ENCODE measurements at places on chromosomes 11 and 22. TPM values are rescaled to one million over a fixed set of nuclear protein-coding genes. Genes with fewer than 3 reads are reported as not detected.

The POU2AF3 gene
- total RNA-seq = not detected

The GAL3ST1 gene
- not detected for total RNA-seq

DNA sequence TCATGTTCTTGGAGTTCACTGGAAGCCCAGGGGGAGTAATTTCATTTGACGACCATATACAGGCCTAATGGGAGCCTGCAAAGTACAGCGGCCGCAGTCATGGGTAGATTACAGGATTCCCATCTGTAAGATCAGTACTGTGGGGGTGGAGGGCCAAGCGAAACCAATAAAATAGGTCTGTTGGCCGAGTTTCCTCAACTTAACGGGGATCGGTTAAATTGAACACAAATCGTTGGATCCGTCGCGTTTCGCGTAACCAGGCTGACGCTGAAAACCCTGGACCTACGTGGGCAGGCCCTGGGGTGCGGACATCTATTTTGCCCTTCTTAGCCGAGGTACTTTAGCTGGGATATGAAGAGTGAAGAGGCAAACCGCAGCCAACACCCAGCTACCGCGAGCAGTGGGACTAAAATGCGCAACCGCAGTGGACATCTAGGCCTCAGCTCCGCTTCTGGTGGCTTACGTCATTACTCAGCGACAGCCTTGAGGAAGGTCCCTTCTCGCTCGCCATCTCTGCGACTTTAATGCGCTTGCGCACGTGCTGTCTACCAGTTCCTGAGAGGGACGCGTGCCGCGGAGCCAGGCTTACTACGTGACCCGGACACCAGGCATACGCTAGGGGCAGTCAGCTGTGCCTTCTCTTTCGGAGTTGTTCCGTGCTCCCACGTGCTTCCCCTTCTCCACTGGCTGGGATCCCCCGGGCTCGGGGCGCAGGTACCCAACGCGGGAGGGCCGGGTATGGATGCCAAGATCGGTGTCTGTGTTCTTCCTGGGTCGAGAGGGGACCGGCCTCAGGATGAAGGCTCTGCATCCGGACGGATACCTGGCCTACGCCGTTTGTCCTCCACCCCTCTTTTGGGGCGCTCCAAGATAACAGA, at the start of gene NAT10:
TSS of gene NAT10 (plus strand) at position 551 of the 878 bp plus-strand sequence. CDS start 2,597 bp downstream, outside the sequence.
- H3K27me3 ChIP-seq = no peaks in the 10 kb centered on the region
- peaks cover 51% of the 10 kb centered on the region for H3K4me1 ChIP-seq
- peaks cover 29% of the 10 kb centered on the region for H3K36me3 ChIP-seq
- peak within 1 kb of the TSS; percentile 99 for H3K27ac ChIP-seq
- peak; percentile 98 for DNase-seq
- H3K4me3 ChIP-seq = peak within 1 kb of the TSS; percentile 87

GRCh38 chr11:9060700-9061111, 30.7 kb downstream of the SCUBE2 start:
- no peaks in the 10 kb centered on the region for H3K36me3 ChIP-seq
- peaks cover 14% of the 10 kb centered on the region for H3K4me1 ChIP-seq
- no peak overlapping the region for H3K4me3 ChIP-seq
- H3K27me3 ChIP-seq = peaks cover 7% of the 10 kb centered on the region
- peak; percentile 55 for DNase-seq

The PATE4 gene
- not detected for total RNA-seq

DNA sequence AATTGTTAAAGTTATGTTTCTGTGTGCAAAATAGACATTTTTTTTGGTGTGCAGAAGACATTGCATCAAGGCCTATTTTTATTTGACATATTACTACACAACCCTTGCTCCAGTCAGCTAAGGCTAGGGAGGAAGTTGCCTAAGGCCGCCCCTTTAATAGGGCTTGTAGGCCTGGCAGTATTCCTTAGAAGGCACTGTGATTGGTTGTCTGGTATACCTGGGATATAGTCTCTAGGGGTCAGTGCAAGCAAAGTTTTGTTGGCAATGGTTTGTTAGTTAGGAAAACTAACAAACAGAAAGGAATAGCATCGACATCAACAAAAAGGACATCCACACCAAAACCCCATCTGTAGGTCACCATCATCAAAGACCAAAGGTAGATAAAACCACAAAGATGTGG, 16.9 kb downstream of the CCDC15 start:
- H3K36me3 ChIP-seq = no peaks in the 10 kb centered on the region
- DNase-seq = no peak
- H3K4me3 ChIP-seq = no peak overlapping the region
- H3K4me1 ChIP-seq = no peaks in the 10 kb centered on the region
- H3K27ac ChIP-seq = no peak overlapping the region
- H3K27me3 ChIP-seq = no peaks in the 10 kb centered on the region

DNA sequence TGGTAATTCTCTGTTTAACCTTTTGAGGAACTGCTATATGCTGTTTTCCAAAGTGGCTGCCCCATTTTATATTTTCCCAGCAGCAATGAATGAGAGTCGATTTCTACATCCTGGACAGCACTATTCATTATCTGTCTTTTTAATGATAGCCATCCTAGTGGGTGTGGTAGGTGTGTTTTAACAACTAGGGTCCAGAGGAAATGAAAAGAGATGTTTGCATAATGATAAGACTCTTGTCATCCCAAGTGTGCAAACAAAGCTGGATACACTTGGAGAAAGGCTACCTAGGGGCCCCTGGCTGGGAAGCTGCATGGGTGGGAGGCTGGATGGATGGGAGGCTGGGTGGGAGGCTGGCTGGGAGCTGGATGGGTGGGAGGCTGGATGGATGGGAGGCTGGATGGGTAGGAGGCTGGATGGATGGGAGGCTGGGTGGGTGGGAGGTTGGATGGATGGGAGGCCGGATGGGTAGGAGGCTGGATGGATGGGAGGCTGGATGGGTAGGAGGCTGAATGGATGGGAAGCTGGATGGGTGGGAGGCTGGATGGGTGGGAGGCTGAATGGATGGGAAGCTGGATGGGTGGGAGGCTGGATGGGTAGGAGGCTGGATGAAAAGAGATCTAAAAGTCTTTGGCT, 158.0 kb downstream of the DSCAML1 start:
- DNase-seq = no peak
- no peaks in the 10 kb centered on the region for H3K4me1 ChIP-seq
- no peak overlapping the region for H3K4me3 ChIP-seq
- no peak overlapping the region for H3K27ac ChIP-seq
- peaks cover 2% of the 10 kb centered on the region for H3K27me3 ChIP-seq
- no peaks in the 10 kb centered on the region for H3K36me3 ChIP-seq

The MFRP gene
- not detected for total RNA-seq

GRCh38 chr11:4511282-4512245, 29.1 kb downstream of the OR52K1 start:
- no peaks in the 10 kb centered on the region for H3K36me3 ChIP-seq
- H3K4me1 ChIP-seq = no peaks in the 10 kb centered on the region
- no peak for DNase-seq
- peaks cover 13% of the 10 kb centered on the region for H3K27me3 ChIP-seq

- H3K36me3 ChIP-seq = peaks cover 24% of the 10 kb centered on the region
- no peak for DNase-seq
- peaks cover 8% of the 10 kb centered on the region for H3K27me3 ChIP-seq
- peaks cover 21% of the 10 kb centered on the region for H3K4me1 ChIP-seq
- peak overlapping the region; percentile 84 for H3K4me3 ChIP-seq
These were observed 1.6 kb downstream of the CAPN1 start for GRCh38 chr11:65183201-65183891.

DNA sequence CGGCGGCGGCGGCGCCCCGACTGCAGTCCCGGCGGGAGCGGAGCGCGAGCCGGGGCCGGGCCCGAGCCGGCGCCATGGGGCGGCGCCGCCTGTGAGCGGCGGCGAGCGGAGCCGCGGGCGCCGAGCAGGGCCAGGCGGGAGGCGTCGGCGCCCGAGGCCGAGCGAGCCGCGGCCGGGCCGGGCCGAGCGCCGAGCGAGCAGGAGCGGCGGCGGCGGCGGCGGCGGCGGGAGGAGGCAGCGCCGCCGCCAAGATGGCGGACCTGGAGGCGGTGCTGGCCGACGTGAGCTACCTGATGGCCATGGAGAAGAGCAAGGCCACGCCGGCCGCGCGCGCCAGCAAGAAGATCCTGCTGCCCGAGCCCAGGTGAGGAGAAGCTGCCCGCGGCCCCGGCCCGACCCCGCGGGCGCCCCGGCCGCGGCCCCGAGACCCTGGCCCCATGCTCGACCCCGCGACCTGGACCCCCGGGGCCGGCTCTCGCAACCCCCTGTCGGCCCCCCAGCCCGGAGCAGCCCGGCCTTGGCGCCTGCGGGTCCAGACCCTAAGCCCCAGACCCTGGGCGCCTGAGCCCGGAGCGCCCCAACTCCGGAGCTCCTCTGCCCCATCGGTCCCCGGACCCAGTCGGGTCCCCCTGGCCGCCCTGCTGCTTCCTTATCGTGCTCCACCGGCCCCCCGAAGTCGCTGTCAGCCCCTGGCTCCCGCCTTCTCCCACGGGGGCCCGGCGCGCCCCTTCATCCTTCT, at the start of gene GRK2:
TSS of gene GRK2 (plus strand) at position 25 of the 739 bp plus-strand sequence. CDS start at position 252, 227 bp downstream.
- peak; percentile 41 for DNase-seq
- H3K27me3 ChIP-seq = no peaks in the 10 kb centered on the region
- peaks cover 66% of the 10 kb centered on the region for H3K4me1 ChIP-seq
- H3K36me3 ChIP-seq = peaks cover 46% of the 10 kb centered on the region
- peak within 1 kb of the TSS; percentile 93 for H3K27ac ChIP-seq
- H3K4me3 ChIP-seq = peak within 1 kb of the TSS; percentile 95

The C2CD2L gene
- total RNA-seq = 30.0 TPM

GRCh38 chr11:19604679-19605375, 107.8 kb upstream of the NAV2 start:
- H3K27ac ChIP-seq = no peak overlapping the region
- no peaks in the 10 kb centered on the region for H3K4me1 ChIP-seq
- no peaks in the 10 kb centered on the region for H3K36me3 ChIP-seq
- no peak overlapping the region for H3K4me3 ChIP-seq
- DNase-seq = no peak
- no peaks in the 10 kb centered on the region for H3K27me3 ChIP-seq

The IL17REL gene
- not detected for total RNA-seq

The PRR33 gene
- 0.05 TPM for total RNA-seq

GRCh38 chr22:27226666-27227065, 569.3 kb downstream of the MIAT start:
- no peak overlapping the region for H3K4me3 ChIP-seq
- no peak overlapping the region for H3K27ac ChIP-seq
- no peaks in the 10 kb centered on the region for H3K36me3 ChIP-seq
- DNase-seq = no peak
- peaks cover 2% of the 10 kb centered on the region for H3K27me3 ChIP-seq

The KREMEN1 gene
- not detected for total RNA-seq

DNA sequence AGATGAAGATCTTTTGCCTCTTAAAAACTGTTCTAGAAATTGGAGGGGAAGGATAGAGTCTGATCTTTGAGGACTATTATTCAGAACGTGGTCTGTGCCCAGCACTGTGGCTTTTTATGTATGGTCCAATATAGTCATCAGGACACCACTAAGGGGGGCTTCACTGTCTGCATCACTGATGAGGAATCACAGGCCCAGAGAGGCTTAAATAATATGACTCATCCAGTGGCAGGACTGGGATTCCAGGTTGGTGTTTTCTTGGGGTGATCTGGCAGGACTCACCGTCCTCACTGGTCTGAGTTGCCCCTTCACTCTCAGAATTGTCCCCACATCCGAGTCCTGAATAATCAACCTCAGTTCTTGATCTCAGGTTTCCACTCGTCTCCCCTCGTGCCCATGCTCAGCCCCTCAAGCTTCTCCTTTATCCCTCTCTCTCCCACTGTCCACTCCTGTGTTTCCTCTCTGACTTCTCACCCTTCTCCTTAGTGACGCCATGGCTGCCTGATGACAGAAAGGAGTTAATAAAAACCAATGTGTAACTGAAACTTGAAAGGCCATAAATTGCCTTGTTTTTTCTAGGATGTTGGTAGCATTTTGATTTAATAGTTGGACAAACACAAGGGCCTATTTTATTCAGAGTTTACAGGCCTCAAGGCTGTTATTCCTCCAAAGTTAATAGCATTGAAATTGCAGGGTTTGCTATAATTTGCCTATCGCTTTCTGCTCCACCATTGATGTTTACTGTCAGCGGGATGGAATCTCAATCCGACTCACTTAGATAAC, 95.7 kb upstream of the NNMT start:
- no peaks in the 10 kb centered on the region for H3K27me3 ChIP-seq
- peaks cover 10% of the 10 kb centered on the region for H3K4me1 ChIP-seq
- H3K36me3 ChIP-seq = no peaks in the 10 kb centered on the region
- no peak for DNase-seq
- H3K27ac ChIP-seq = peak overlapping the region; percentile 67

The OR52E8 gene
- not detected for total RNA-seq

- H3K4me3 ChIP-seq = no peak overlapping the region
- no peaks in the 10 kb centered on the region for H3K27me3 ChIP-seq
- H3K4me1 ChIP-seq = peaks cover 2% of the 10 kb centered on the region
- no peak for DNase-seq
- H3K27ac ChIP-seq = no peak overlapping the region
- peaks cover 80% of the 10 kb centered on the region for H3K36me3 ChIP-seq
These were observed 173.7 kb upstream of the SORL1-AS1 start for GRCh38 chr11:121626507-121626875.

The WBP2NL gene
- total RNA-seq = 1.6 TPM

Data from activated CD4-positive, alpha-beta T cell treated with anti-CD3 and anti-CD28 coated beads, Interleukin-2, amount 10 ng/mL, durations not matched to agents 7 days and 5 days (primary cell).